Stimulated activated CD8-positive, alpha-beta memory T cell treated with anti-CD3 and anti-CD28 coated beads, Interleukin-2, amount 100 ng/mL, for 48 hours (primary cell): ENCODE measurements at places on chromosomes 16 and 17.

DNA sequence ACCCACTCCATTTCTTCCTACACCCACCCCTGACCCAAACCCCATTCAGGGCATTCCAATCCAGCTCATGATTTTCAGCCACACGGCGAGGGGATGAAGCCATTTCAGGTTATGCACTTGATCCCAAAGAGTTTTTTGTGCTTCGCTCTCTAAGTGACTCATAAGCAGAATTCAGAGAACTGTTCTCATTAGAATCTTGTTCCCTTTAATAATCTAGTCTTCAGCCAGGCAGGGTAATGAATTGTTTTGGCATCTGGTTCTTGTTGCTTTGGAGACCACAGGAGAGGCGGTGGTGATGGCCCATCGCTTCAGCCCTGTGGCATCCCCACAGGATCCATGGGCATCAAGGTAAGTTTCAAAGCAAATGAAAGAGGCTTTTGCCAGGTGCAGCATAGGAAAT, 4.8 kb upstream of the KRT31 start:
- no peak for DNase-seq

DNA sequence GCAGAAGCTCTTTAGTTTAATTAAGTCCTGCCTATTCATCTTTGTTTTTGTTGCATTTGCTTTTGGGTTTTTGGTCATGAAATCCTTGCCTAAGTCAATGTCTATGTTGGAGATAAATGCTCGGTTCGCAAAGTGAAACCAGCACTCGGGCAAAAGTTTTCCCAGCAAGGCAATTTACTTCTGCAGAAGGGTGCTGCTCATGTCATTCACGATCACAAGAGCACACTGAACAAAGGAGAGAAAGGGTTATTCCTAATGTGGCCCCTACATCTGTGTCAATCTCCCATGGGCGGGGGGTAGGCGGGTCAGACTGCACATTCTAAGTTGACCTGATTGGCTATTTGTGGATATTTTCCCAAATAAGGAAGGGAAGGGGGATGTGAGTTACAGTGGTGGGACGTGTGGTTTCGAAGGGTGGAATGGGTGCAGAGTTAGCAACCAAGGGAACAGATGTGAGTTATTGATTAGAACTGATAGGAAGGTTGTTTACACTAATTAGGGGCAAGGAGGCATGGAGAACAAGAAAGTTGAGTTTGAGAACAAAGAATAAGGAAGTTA, 23.0 kb downstream of the ATF7IP2 start:
- DNase-seq, result no peak

DNA sequence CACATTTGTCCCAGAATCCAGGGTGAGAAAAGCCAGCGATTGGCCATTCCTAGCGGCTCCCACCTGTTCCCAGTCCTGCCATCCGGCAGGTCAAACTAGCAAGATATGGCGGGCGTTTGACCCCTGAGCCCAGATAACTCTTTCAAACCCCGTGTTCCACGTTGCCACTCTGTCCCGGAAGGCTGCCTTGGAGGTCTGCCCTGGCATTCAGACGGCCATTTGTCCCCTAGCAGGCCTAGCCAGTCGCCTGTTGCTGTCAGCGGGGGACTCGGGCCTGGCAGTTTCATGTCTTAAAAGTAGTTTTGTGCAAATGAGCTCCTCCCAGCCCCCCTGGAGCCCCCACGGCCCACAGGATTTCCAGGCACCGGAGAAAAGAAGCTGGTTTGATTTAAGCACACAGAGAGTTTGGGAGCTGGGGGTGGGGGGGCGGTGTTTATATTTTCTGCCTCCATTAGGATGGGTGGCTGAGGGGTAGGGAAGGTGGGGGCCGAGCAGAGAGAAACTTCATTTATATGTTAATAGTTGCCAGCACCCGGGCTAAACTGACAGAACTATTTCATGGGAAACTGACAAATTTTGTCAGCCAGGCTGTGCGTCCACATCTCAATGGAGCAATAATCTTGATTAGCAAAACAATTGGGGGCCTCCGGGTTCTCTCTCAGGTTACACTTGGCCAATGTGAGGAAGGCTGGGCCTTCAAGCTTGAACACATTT, 240.9 kb upstream of the SALL1 start:
- DNase-seq, result no peak

- DNase-seq, result no peak
Observed at GRCh38 chr17:80826955-80827645, 164.5 kb upstream of the CHMP6 start.

GRCh38 chr17:42849451-42850181, 1.4 kb upstream of the AOC3 start:
- no peak for DNase-seq

- no peak for DNase-seq
Observed at GRCh38 chr17:67021743-67022450, 22.5 kb upstream of the CACNG1 start.

- DNase-seq, result no peak
Observed at GRCh38 chr16:14499110-14499509, 130.9 kb downstream of the PARN start.

- DNase-seq, result no peak
Observed at GRCh38 chr17:66865151-66865550, 30.2 kb downstream of the CACNG5 start.

GRCh38 chr16:68920349-68920748, 77.0 kb downstream of the TANGO6 start:
- no peak for DNase-seq

GRCh38 chr16:70255574-70255973, 3.8 kb upstream of the EXOSC6 start:
- no peak for DNase-seq

GRCh38 chr17:69858460-69858859, 216.6 kb upstream of the KCNJ16 start:
- DNase-seq, result no peak

DNA sequence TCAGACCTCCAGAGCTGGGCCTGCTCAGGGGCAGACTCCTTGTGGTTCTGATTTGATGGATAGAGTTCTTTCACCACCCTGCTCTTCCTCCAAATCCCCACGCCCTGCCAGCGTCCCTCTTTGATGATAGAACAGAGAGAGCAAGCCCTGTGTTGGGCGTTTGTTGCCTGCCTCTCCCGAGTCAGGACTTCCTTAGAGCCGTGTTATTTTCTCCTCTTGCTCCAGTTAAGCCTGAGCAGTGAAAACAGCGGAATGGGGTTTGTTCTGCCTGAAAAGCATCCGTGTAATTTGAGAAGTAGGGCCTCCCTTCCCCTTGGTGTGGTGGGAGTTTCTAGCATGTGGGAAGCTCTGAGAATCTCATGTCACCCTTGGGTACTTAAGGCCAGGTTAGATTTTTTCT, 22.1 kb downstream of the TMEM94 start:
- no peak for DNase-seq

DNA sequence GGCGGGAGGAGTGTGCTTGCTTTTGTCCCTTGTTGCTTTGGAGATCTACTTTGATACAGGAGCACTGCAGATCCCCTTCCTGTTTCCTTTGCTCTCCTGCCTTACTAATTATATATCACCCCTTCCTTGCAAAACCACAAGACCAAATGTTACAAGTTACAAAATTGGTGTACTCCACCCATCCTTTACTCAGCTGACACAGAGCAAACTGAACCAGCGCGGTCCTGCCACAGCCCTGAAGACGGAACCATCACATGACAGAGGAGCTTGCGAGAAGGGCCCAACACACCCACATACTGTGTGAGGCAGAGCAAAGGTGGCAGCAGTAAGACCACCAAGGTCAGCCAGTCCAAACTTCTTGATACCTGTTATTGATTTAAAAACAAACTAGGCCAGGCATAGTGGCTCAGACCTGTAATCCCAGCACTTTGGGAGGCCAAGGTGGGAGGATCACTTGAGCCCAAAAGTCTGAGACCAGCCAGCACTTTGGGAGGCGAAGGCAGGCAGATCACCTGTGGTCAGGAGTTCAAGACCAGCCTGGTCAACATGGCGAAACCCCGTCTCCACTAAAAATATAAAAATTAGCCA, 33.2 kb downstream of the CYTH1 start:
- peak; percentile 60 for DNase-seq

DNA sequence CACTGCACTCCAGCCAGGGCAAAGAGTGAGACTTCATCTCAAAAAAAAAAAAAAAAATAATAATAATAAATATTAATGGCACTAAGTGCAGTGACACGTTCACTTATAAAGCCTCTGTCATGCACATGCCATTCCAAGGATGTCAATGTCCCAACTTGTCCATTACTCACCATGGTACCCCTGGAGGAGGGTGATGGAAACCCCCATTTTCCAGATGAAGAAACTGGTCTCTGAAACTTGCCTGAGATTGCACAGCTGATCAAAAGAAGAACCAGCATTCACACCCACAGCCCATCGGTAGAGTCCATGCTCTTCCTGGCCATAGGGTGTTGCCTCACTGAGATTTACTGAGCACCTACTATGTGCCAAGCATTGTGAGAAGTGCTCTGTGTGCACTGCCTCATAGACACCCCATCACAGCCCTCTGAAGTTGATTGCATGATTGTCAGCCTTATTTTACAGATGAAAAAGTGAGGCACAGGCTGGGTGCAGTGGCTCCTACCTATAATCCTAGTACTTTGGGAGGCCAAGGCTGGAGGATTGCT, 123.7 kb downstream of the ABCC1 start:
- DNase-seq, result no peak

DNA sequence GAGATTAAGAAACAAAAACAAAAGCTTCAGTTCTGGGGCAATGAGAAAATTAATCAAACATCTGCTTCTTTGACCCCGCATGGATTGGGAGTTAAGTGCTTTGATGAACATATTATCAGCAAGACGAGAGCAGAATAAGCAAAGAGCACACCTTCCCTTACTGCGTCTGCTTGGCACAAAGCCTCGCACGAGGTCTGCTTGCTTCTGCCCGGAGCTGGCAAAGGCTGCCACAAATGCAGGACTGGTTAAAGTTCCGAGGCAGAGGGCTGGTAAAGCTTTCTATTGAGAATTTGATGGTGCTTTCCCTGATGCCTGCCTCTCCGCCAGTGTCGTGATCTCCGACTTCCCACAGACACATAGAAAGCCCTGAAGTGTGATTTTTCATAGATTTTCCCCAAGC, 17.0 kb downstream of the VAT1L start:
- no peak for DNase-seq

DNA sequence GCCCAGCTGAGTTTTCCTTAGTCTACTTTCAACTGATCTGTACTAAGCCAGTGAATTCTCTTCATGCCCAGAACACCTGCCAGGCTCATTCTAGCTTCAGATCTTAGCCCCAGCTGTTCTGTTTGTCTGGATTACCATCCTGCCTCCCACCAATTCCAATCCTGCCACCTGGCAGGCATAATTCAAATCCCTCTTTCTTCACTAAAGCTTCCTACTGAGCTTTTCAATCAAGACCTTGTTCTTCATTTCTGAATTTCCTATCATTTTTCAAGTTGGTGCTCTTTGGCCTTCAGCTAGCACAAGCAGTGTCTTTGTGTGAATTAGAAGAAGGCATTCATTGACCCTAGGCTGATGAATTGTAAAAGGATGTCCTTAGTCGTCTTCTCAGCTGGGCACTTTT, 357.6 kb downstream of the UTP18 start:
- DNase-seq, result no peak

DNA sequence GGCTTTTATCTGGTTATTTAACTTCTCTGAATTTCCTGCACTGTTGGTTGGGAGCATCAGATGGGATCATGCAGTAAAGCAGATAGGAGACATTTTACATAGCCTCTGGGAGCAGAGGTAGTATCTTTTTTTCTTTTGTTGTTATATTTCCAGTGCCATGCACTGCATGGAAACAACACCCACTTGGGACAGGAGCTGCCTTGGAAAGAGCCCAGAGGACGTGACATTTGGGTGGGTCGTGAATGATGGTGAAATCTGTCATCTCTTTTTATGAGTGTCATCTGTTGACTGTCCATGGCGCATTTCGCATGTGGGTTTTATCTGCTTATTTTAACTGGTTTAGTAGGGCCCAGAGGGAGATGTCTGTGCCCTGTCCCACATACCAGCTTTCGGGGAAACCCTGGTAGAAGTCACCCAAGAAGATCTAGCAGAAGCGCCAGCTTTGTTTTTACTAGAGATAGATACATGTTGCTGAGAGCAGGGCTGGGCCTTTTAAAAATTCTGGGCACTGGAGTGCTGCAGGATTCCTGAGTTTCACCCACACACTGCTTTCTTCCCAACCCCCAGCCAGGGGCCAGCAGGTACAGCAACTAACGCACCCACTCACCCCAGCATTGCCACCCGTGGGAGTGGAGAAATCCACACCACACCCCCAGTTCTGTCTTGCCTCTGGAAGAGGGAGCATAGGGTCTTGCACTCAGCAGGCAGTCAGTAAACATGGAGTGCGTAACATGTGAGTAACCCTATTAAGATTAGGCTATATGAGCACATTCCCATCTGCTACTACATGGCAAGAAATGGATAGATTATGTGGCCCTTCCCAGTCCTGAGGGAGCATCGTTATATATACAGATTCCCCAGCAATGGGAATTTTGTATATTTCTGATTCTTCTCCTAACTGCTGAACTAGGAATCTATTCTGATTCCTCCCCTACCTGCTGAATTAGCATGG, 8.4 kb upstream of the TERF2 start:
- no peak for DNase-seq

GRCh38 chr17:59010026-59010425, 96.7 kb downstream of the TRIM37 start:
- no peak for DNase-seq

DNA sequence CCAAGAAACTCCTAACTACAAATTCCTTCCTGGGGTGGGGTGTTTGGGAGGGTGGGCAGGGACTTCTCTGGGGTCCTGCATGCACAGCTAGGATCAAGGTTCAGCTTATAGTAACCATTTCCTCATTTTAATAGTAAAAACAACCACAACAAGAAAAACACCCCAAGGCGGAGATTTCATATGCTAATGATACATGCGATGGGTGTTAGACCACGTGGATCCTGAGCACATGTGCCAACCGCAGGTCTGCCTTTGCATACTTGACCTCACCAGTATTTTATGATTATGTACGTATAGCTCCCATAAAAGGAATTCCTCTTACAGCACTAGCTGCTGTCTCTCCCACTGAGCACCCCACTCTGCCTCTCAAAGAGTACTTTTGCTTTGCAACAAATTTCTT, 1.9 kb downstream of the KRTAP4-11 start:
- no peak for DNase-seq

- peak; percentile 61 for DNase-seq
Observed at GRCh38 chr17:40647624-40648383, at the start of gene SMARCE1. Gene SMARCE1 (minus strand): TSS chr17:40647818. CDS start chr17:40645802, 2,016 bp downstream.
